Skin of body (tissue), 3 donors: ENCODE measurements at places on chromosomes 12 and 14. TPM values are rescaled to one million over a fixed set of nuclear protein-coding genes. Genes with fewer than 3 reads are reported as not detected.

DNA sequence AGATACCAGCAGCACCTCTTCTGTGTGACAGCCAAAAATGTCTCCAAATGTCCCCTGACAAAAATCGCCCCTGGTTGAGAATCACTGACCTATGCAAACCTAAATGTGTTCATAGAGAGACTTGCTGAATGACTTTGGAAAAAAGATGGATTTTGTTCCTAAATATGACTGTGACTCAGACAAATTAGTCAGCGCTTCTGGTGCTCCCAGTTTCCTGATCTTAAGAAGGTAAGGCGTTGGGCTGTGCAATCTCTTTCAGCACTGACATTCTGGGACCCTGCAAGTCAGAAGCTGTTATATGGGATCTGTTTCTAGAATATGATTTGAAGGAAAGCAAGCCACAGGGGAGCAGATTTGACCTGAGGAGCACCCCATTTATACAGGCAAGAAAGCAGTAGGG, 90.6 kb upstream of the PWP1 start:
- DNase-seq: no peak

- DNase-seq: no peak
These were observed 79.2 kb downstream of the MDGA2 start for GRCh38 chr14:47596232-47596631.

- no peak for DNase-seq
These were observed 116.4 kb downstream of the DICER1 start for GRCh38 chr14:95040708-95041476.

GRCh38 chr14:85165094-85165493, 364.9 kb upstream of the FLRT2 start:
- DNase-seq: no peak

GRCh38 chr12:127485528-127485927, 781.4 kb upstream of the TMEM132C start:
- DNase-seq: no peak

- DNase-seq: no peak
These were observed 151.9 kb upstream of the ATF7IP start for GRCh38 chr12:14213542-14213941.

DNA sequence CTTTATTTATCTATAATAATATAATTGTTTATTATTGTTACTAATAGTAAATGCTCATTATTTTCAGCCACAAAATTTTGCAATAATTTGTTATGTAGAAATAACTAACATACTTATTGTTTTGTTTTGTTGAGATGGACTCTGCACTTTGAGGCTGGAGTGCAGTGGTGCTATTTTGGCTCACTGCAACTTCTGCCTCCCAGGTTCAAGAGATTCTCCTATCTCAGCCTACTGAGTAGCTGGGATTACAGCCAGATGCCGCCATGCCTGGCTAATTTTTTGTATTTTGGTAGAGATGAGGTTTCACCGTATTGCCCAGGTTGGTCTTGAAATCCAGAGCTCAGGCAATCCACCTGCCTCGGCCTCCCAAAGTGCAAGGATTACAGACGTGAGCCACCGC, 76.6 kb upstream of the RAP1B start:
- DNase-seq: no peak

DNA sequence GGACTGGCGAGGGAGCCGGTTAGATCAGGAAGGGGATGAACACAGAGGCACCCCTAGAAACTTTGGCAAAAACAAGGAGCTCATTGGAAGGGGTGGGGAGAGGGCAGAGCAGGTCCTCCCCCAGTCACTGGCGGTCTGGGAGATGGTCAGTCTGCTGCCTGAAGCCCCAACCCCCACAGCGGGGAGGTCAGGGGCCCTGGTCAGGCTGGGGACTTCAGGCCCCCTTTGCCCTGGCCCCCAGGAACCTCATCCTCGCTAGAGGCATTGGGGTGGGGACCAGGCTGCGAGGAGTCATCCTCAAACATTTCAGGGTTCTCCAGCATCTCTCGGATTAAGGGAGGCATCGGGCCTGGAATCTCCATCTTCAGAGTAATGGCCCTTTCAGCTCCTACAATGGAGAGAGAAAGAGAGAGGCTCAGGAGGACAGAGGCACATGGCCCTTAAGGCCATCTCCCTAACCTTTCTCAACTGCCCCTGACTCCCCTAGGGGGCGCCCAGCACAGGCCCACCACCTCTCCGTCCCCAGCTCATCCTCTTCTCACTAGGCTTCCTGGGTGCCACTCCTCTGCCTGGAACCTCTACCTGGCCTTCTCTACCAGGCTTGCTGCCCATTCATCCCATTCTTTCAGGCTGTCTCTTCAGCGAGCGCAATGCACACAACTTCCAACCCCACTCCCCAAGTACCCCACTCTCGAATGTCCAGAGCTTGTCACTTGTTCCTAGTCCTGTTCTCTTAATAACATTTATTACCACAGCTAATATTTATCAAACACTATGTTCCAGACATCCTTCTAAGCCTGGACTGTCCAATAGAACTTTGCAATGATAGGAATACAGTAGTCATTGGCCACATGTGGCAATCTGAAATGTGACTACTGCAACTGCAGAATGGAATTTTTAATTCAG, 4.7 kb upstream of the ITGB7 start:
- no peak for DNase-seq

The KRT78 gene
- 13.7 TPM for total RNA-seq

The MYRFL gene
- total RNA-seq: 1.1 TPM
